ENCODE measurements at places on chromosomes 3 and 15.

DNA sequence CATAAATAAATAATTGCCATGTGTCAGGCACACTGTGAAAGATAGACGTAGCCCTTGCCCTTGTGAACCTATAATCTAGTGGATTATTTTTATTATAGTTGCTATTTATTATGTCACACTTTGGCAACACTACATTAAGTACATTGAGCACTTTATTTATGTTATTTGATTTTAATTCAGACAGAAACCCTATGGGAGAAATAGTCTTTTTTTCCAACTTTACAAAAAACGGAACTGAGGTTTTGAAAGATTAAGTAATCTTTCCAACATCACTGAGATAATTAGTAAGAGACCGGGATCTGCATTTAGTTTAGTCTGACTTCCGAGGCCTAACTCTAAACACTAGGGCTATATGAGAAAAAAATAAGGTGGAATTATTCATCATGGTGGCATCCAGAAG lies 2.8 kb upstream of the FILIP1L start:
- DNase-seq = no peak

DNA sequence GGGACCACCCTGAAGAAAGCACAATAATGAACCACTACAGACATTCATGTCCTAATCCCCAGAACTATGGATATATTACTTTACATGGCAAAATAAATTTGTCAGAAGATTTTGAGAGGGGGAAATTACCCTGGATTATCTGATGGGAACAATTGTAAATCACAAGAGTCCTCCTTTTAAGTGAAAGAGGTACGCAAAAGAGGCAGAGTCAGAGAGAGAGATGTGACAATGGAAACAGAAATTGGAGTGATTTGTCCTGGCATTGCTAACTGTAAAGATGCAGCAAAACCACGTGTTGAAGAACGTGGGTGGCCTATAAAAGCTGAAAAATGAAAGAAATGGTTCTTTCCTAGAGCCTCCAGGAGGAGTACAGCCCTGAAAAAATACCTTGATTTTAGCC lies 1121.4 kb upstream of the ALCAM start:
- DNase-seq = no peak

- no peak for DNase-seq
Observed at GRCh38 chr3:57434041-57434440, 110.1 kb downstream of the DNAH12 start.

GRCh38 chr15:77421370-77421700 lies 647 bp downstream of the HMG20A start:
- no peak for DNase-seq

- no peak for DNase-seq
Observed at GRCh38 chr15:54594115-54594514, 602.6 kb downstream of the RSL24D1 start.

DNA sequence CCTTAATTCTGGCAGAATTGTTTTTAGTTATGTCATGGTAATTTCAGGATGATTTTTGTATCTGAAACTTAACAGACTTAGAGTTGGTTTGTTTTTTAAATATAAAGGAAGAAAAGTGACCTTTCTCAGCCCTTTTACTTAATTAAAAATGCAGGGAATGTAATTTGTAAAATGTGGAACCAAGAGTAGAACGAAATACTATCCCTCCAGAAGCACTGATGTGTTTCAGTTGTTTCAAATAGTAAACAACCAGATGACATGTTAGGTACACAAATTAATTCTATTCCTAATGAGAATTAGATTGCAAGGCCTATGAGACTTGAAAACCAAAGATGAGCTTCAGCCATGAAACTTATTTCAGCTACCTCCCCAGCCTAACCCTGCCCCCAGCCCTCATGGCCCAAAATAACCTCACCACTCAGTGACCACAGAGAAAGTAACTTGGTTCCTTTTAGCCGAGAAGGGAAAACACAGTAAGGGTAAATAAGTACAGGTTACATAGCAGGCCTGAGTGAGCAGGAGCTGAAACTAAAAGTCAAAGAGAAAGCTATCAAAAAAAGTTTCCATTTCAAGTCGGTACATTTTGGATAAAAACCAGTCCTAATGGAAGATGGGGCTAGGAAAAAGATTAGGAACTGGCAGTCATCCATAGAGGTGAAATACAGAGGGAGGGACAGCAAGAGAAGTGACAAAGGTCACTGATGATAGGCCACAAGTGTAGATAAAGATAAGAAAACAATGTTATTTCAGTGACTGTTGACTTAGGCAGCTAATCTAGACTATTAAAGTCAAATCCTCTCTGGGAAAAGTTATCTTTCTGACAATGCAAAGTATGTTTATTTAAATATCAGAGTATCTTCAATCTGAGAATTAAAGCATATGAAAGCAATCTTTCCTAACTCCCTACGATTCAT lies 23.2 kb downstream of the SENP8 start:
- DNase-seq = no peak

DNA sequence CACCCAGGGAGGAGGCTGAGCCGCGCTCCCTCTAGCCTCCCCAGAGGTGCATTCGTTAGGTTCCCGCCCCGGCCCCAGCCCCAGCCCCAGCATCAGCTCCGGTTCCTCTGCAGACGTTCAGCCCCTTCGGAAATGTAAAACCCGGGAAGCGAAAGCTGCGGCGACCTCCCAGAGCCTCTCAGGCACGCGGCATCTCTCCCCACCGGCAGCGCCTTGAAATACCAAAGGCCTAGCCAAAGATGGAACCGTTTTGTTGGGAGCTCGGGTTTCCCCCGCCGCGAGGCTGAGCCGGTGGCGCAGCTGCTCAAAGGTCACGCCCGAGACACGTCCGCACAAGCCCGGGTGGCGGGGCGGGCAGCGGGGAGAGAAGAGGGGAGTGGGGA lies 77.8 kb upstream of the HES1 start:
- DNase-seq = no peak

- no peak for DNase-seq
Observed at GRCh38 chr3:195838714-195839113, 27.0 kb upstream of the MUC4 start.

- no peak for DNase-seq
Observed at GRCh38 chr15:75637245-75638009, 2.6 kb downstream of the IMP3 start.

Measured in activated CD8-positive, alpha-beta memory T cell treated with anti-CD3 and anti-CD28 coated beads for 1 hour (primary cell).